ENCODE measurements at places on chromosomes 12 and 14.

GRCh38 chr14:32064931-32065330 is 12.2 kb upstream of the ARHGAP5 start:
- DNase-seq = no peak

DNA sequence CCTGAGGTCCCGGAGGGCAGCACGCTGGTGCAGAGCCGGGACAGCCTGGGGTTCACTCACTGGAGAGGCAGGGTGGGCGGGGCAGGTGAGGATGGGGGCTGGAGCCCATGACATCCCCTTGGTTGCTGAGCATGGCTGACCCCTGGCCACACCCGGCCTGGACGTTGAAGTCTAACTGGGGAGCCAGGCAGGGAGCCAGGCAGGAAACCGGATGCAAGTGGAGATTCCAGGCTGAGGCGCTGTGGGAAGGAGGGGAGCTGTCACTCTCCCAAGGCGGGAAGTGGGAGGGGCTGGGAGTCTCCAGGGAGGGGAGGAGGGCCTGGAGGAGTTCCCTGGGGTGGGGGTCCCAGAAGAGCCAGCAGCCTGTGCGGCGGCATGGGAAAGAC is 7.7 kb upstream of the INF2 start:
- DNase-seq = peak; percentile 95

DNA sequence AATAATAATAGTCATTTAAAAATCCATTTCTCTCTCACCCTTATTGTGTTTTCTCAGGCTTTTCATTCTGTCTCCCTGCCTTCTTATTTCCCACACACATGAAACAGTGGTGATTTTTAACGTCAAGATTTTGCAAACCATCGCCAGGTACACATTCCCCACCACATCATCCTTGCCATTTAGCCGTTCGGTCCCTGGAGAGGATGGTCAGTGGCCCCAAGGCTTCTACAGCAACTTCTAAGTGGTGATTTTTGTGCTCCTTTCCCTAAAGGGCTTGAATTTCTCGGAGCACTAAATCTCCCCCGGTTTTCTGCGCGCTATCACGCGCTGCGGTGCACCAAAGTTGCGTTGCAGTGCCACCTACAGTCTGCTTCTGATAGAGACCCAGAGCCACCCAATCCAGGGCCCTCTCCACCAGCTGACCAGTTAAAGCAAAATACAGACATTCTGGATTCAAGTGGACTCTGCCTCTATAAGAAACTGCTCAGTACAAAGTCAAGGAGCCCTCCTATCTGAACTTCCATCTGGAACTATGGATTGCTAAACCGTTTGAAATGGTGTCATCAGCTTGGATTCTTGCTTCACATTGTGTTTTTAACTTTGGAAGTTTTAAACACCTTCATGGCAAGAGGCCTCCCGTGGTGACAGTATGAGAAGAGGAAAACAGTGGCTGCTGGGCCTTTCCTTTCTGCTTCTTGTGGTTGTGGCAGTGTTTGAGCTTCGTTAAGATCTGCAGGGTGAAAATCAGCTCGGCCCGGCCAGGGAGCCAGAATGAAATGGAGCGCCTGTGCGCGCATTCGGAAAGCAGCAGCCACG is 234.0 kb downstream of the SPTSSA start:
- peak; percentile 76 for DNase-seq

- no peak for DNase-seq
Measured at GRCh38 chr12:109541413-109541726, 31.9 kb downstream of the MMAB start.

DNA sequence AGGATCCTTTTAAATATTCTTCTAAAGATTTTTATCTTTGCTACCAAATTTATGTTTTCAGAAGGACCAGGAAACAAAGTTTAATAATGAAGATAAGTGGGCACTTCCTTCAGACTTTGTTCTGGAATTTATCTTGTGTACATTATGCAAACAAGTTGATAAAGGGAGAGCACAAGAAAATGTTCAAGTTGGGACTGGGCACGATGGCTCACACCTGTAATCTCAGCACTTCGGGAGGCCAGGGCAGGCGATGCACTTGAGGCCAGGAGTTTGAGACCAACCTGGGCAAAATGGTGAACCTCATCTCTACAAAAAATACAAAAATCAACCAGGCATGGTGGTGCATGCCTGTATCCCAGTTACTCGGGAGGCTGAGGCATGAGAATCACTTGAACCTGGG is 4.6 kb downstream of the PLBD1 start:
- DNase-seq = no peak

DNA sequence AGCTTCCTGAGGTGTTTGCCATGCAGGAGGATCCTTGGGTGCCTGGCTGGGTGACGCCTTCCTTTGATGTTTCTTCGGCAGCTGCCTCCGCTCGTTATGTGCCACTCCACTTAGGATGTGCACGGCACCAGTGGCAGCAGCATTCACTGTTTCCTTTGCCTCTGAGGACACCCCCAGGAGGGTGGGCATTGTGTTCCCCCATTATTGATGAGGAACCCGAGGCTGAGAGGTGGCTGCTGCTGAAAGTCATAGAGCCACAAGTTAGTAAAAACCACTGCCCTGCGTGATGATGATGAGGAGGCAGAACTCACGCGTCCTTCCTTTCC is 41.2 kb downstream of the EP400 start:
- no peak for DNase-seq

- no peak for DNase-seq
Measured at GRCh38 chr12:96872961-96873360, 34.1 kb upstream of the NEDD1 start.

DNA sequence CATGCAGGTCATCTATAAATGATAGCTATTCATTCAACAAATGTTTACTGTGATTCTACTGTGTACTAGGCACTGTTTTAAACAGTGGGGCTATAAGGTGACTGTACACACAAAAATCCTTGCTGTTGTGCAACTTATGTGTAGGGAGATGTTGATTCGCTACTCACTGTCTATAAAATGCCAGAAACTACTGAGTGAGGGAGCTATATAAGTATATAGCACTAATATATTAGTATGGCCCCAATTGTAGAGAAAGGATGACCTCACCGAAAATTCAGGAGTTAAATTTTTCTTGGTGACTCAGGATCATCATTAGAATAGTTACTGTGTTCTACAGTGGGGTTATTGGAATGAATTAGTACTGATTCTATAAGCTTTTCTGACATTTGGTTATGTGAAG is 117.4 kb downstream of the TGFB3 start:
- DNase-seq = peak; percentile 16

DNA sequence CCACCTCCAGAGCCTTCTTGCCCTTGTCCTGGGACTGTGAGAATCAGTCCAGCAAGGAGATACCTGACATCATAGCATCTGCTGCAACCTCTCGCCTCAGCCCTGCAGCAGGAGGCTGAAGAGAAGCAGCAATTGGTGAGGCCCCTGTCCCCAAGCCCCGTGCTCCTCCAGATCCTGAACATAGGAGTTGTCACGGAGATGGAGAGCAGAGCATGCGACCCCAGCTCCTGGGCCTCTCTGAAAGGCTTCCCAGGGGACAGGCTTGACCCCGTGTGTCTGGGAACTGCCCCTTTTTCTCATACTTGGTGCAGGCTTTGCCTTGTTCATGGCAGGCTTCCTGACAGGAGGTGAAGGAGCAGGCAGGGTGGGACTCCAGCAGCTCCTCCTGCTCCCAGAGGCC is 127.7 kb upstream of the PZP start:
- no peak for DNase-seq

DNA sequence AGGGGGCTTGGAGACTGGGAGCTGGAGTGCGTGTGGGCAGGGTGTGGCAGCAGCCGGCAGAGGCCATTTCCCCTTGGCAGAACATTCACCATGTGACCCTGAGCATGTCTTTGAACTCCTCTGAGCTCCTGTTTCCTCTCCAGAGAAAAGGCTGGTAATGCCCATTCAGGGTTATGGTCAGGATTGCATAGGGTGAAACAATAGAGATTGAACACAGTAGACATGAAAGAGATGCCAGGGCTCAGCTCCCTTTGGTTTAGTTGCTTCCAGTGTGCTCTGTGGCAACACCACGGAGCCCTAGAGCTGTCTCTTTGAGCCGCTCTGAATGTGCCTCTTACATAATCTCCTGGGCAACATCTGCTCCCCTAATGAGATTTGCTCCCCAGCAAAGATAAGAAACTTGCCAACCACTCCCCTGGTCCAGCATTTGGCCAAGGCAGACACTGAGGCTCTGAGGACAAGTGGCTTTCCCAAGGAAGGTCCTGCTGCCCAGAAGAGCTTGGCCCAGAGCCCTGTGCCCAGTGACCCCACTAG is 4.6 kb downstream of the IFI27 start:
- no peak for DNase-seq

DNA sequence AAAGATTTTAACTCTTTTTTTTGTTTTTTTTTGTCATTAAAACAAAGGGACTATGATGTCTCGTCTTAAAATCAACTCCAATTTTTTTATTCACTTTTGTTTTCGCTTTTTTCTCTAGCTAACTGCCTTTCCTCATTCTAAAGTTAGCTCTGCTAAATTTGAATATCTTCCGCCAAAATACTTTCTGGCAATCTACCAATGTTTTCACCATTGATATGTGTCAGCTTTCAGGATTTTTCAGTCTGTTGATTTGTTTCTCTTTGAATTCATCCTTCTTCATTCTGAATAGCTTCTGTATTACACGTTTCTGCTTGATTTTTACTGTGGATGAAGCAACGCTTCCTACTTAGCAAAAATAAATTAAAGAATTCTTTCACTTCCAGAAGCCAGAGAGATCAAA is 38.7 kb upstream of the NOVA1 start:
- no peak for DNase-seq

DNA sequence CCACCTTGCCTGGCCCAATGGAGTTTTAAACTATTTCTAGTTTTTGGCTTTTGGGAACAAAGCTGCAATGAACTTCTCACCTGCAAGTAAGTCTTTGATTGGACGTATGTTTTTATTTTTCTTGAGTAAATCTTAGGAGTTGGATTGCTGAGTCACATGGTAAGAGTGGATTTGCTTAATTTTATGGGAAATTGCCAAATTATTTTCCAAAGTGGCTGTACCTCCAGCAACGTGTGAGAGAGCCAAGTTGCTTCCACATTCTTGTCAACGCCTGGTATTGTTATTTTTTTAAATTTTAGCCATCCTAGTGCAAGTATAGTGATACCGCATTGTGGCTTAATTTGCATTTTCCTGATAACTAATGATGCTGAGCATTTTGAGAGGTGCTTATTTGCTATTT is 136.6 kb downstream of the LMNTD1 start:
- DNase-seq = no peak

DNA sequence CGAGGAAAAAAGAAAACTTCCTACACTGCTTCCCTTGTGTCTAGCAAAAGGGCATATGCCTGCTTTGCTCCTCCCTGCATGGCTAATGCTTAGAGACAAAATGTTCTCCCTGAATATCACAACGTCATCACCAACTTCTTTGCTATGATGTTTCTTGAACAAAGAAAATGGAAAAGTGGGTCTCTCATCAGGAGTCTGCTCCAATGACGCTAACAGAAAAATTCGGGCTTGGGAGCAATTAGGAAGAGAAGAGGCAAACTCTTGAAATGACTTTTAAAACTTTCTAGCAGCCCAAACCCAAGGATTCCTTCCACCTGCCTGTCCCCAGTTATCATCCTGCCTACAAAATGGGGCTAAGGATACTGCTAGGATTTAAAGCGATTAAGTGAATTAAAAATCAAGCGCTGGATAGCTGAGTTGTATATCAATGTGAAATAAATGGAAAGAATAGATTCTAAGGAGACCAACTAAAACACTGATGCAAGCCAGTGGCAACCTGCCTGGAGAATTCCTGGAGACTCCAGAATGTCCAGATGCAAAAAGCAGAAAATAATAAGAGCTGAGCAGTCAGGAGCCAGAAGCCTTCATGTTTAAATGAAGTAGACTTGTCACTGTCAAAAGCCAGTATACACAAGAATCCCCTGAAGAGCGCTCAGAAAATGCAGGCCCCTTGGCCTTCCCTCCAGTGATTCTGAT is 183.8 kb downstream of the DPF3 start:
- DNase-seq = no peak
